ENCODE measurements at places on chromosomes 11 and 22.

GRCh38 chr11:83041126-83041525 lies 30.6 kb downstream of the RAB30 start:
- DNase-seq, result no peak

GRCh38 chr11:130513132-130513531 lies 64.7 kb downstream of the ADAMTS15 start:
- DNase-seq, result no peak

GRCh38 chr11:24896118-24896835 lies 399.4 kb downstream of the LUZP2 start:
- DNase-seq, result no peak

GRCh38 chr22:26561756-26562417 lies 28.0 kb downstream of the TPST2 start:
- DNase-seq, result no peak

DNA sequence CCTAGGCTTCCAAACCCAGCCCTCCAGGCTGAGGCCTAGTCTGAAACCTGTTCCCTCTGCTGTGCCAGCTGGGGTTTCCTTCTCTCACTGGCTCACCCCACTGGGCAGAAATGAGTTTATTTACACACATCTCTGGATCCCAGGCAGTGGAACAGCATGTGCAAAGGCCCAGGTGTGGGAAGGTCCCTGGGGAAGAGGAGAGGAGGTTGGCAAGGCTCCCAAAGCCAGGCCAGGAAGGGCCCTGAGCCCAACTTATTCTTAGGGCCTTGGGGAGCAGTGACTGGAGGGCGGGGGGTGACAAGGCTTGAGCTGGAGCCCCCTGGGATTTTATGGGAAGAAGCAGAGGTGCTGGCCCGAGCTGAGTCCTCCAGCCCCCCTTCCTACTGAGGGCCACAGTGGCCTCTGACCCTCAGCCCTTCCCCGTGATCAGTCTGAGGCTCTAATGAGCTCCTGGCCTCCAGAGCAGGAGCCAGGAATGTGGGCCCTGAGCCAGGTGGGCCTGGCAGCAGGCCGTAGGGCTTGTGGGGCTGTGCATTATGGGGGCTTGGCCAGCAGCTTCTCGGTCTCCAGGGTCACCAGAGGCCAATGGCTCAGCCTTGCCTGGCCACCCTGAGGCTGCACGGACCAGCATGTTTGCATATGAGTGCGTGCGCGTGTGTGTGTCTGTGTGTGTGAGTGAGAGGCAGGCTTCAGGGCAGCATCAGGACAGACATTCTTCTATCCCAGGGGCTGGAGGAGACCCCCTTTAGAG lies 2.9 kb downstream of the MYO7A start:
- no peak for DNase-seq

DNA sequence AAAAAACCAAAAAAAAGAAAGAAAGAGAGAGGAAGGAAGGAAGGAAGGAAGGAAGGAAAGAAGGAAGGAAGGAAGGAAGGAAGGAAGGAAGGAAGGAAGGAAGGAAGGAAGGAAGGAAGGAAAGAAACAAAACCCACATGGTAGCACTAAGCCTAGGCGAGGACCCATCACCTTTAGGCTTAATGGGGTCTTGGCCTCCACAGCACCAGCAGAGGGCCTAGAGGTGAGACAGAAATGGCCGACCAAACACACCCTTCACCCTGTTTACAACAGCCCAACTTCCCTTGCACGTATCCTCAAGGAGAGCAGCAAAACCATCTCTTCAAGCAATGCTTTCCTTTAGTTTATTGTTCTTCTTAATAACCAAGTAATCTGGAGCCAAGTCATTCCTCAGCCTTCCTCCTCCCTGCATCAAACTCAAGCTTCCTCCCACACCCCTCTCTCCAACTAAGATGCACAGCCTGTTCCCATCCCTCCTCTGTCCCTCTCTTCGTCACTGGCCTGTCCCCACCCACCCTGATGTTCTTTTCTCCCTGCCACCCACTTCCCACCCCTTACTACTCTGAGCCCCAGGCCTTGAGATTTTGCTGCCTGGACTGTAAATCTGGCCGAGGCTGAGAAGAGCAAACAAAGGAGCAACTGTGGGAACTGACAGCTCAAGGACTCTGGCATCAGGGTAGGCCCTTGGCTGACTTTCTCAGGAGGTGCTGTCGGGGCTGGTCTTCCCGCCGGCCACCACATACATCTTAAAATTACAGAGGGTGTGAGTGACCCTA lies 26.0 kb downstream of the POU2AF1 start:
- DNase-seq, result no peak
